GM06990 (cell line): ENCODE measurements at places on chromosomes 6 and 20.

- DNase-seq = peak; percentile 55
Measured at GRCh38 chr6:2111162-2111677, 134.2 kb downstream of the GMDS start.

DNA sequence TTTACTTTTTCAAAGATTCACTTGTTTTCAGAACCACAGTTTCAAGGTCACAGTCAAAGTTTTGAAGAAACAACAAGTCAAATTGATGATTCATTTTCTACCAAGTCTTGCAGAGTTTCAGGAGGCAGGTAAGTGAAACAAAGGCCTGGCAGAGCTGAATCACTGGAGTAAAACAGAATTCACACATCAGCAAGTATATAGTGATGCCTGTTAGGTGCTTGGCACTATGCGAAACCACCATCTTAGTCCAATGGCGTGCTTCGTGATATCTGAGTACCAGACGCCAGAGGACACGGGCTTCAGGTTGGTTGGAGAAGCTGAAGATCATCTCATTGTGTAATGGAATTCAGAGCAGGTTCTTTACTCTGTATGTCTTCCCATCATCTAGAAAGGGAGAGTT, 75.9 kb downstream of the RTN4IP1 start:
- no peak for DNase-seq

- DNase-seq = no peak
Measured at GRCh38 chr6:143323729-143324470, 126.6 kb downstream of the ADAT2 start.

DNA sequence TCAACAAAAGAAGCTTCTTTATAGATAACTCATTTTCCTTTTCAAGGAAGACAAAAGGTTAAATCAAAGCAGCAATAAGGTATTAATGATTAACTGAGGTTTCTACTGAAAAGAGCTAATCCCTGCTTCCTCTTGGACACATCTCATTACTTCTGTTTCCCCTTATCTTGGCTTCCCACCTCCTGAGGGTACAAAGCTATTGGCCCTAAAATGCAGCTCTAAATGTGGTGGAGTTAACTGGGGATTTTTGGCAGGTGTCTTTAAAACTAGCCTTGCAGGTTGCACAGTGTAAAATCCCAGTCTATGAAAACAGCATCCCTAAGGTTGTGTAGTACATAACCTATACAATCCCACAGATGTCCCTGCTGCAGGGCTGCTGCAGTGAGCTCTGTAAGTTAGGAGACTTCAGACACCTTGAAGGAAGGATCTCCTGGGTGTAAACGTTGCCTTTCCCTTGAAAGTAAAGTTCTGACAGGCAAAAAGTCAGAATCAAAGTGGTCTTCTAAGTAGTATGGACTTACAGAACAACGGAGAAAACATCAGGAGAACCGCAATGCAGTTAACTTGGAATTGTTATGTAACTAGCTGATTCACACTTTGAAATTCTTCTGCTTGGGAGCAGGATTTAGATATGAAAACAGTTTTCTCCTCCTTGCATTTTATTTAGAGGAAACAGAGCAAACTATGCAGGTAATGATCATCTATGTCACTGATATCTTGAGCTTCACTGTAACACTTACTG, 71.7 kb upstream of the TRAF3IP2 start:
- no peak for DNase-seq

GRCh38 chr6:105804424-105804823, 281.7 kb upstream of the PRDM1 start:
- no peak for DNase-seq
